Stimulated activated CD4-positive, alpha-beta T cell treated with anti-CD3 and anti-CD28 coated beads, Interleukin-12 subunit alpha, Interleukin-12 subunit beta, amount 100 ng/mL, for 48 hours (primary cell): ENCODE measurements at places on chromosomes 3 and 15.

DNA sequence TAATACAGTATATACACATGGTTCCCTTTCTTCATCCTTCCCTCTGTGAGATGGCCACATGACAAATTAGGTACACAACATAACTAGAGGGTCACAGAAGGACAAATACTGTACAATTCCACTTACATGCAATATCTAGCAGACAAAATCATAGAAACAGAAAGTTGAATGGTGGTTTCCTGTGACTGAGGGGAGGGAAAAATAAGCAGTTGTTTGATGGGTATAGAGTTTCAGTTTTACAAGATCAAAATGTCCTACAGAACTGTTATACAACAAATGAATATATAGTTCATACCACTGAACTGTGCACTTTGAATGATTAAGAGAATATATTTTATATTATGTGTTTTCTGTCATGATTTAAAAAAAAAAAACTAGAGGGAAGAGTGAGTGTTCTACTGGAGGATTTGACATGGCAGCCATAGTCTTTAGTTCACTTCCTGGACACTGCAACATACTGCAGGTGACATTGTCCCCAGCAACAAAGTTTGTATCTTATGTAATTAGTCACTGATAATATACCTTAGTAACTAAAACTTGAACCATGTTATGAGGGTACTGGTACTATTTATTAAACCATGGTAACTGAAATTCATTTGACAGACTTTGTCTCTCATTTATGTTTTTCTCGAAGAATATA lies 37.2 kb downstream of the CCDC54 start:
- no peak for DNase-seq

GRCh38 chr15:49875392-49875791 lies 243.6 kb downstream of the ATP8B4 start:
- DNase-seq, result no peak

GRCh38 chr15:80660119-80660518 lies 35.0 kb upstream of the ABHD17C start:
- DNase-seq, result no peak

- no peak for DNase-seq
Measured at GRCh38 chr3:57933602-57934001, 74.6 kb upstream of the FLNB start.

GRCh38 chr3:184880276-184881019 lies 68.5 kb downstream of the VPS8 start:
- no peak for DNase-seq

GRCh38 chr3:104180906-104181305 lies 1185.8 kb upstream of the ALCAM start:
- no peak for DNase-seq

DNA sequence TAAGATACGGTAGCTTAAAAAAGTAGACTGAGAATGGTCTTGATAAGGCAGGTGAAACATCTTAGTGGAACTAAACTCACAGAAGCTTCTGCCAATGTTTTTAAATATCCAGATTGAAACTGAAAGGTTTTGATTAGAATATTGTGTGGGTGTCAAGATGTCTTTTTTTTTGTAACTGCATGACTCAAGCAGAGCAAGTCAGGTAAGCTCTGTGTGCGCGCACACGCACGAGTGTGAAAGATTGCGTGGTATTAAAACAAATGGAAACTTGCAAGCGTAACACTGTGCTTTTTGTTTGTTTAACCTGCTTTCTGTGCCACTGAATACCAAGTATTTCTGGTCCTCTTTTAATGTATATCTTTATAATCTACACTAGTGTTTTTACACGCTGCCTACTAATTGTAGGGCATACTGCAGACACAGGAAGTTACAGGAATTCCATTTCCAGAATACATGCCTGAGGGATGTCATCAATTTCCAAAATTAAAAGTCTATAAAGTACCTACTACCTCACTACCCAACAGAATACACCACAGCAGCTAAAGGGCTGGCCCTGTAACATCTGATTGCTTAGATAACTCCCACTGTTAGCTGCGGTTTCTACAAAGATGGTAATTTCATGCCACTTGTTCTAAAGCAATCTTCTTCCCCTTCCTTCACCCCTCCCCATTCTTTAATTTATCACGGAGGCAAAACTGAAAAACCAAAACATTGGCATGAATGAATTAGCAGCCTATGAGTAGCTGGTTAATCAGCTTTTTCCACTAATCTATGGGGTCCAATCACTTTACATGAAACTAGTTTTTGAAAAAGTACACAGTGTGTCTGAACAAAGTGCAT lies 472.8 kb downstream of the SHQ1 start:
- DNase-seq, result peak; percentile 28

- no peak for DNase-seq
Measured at GRCh38 chr3:126524429-126524988, 554 bp downstream of the CHST13 start.

DNA sequence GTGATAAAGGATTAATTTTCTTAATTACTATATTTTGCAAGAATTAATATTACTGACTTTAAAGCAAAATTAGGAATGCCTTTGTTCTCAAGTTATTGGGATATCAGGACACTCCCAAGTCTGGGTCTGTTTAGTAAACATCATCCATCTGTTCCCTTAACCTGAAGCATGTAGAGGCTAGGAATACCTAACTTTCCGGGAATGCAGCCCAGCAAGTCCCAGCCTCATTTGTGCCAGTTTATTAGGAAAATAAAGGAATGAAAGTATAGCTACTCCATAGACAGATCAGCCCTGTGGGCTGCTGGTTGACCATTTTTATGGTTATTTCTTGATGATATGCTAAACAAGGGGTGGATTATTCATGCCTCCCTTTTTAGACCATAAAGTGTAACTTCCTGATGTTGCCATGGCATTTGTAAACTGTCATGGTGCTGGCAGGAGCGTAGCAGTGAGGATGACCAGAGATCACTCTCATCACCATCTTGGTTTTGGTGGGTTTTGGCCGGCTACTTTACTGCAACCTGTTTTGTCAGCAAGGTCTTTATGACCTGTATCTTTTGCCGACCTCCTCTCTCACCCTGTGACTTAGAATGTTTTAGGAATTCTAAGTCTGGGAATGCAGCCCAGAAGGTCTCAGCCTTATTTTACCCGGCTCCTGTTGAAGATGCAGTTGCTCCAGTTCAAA lies 540.2 kb downstream of the NAALADL2 start:
- DNase-seq, result no peak

DNA sequence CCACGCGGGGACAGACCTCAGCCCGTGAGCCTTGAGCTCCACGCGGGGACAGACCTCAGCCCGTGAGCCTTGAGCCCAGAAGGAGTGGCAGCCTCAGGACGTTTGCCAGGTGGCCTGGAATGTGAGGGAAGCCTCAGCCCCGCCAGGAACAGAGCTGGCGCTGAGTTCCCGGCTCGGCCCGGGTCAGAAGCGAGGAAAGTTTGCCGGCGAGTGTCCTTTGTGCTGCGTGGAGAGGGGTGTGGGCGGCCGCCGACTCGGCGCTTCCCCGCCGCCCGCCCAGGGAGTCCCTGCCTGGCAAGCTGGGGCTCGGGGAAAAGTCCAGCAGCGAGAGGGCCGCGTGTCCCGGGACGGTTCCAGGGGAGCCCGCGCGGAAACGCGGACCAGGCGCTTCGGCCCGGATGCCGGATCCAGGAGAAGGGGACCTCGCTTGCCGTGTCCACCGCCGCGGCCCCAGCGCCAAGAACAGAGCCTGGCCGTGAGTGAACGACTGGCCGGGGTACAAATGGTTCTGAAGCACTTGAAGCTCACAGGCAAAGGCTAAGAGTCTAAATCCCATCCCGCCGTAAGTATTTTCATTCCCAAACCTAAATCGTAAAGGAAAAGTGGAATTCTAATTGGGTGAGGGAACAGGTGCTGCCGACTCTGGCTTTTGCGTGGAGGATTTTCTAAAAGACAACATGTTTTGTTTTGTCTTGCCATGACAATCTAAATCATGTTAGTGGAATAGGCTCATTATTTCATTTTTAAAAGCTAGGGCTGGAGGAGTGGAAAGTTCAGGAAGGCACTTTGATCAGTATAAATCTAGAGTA lies 1.7 kb downstream of the LRRN1 start:
- DNase-seq, result no peak

DNA sequence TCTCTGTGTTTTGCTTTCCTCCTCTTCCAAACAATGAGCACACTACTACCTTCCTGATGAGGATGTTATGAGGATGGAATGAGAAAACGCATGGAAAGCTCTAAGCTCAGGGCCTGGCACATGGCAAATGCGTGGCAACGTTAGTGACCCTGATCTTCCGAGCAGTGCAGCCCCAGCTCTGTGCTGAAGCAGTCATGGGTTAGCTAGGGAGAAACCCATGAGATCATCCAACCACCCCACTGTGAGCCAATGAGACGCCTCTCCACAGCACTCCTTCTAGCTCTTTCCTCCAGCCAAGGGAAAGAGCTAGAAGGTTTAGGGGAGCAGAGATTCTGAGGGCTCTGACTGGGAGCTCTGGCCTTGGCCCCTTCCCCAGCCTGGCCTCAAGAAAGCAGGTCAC lies 4.5 kb downstream of the CPN2 start:
- DNase-seq, result no peak

DNA sequence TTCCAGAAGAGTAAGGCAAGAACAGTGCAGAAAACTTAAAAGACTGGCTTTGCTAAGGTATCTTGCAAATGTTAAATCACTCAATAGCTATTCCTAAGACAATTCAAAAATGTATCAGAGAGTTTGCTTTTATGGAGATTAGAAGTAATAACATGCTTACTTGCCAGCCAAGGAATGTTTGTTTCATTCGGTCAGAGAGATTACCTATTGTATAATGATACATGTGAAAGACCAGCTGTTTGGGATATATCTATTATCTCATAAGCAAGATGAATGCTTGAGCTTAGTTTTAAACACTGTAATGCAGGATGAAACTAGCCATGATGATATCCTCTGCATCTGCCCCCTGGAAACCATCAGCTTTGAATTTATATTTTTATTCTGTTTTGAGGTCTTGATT lies 70.7 kb downstream of the MAP2K5 start:
- DNase-seq, result no peak

- DNase-seq, result no peak
Measured at GRCh38 chr3:63644212-63644797, 8.2 kb upstream of the SNTN start.

DNA sequence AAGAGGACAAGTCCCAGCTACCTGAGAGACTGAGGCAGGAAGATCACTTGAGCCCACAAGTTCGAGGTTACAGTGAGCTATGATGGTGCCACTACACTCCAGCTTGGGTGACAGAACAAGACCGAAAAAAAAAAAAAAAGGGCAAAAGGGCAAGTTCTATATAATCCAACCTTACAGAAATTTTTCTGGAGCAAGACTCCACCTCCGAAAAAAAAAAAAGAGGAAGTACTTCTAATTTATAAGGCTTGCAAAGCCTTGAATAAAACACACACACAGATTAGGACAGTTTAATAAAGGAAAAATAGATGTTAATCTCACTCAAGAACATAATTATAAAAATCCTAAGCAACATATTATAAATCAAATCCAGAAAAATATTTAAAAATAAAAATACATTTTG lies 14.4 kb upstream of the XYLB start:
- no peak for DNase-seq

DNA sequence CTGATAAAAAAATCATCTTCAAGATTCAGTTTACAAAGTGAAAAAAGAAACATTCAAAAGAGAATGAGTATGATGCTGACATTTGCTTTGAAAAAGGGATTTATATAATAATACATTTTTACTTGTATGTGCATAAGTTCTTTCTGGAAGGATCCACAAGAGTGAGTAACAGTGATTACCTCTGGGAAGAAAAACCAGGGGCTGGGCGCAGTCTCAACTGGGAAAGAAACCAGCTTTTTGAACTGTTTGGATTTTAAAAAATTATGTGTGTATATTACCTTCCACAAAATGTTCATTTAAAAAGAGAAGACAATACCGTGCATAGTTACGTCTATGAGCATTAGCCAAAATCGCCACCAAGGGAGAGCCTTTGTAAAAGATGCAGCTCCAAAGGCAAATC lies 1.3 kb downstream of the CLEC3B start:
- no peak for DNase-seq

GRCh38 chr3:71783152-71783551 lies 1.8 kb downstream of the PROK2 start:
- no peak for DNase-seq

GRCh38 chr3:136838641-136839555 lies 20.0 kb downstream of the SLC35G2 start:
- DNase-seq, result no peak

DNA sequence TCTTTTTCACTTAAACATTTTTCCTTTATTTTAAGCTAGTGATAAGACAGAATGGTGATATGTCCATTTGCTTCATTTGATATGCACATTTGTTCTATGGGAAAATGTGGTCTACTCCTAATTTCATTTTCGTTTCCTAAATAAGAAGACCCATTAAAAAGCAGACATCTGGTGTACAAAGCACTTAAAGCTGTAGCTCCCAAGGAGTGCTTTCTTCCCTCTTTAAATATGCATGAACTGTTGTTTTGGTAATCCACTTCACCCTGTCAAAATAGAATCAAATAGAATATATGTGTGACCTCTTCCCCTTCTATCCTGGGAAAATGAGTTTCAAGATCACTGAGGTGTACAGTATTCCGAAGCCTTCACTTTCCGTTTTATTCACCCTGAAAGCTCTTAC lies 182.8 kb downstream of the ROBO2 start:
- DNase-seq, result no peak

GRCh38 chr3:116663161-116664110 lies 46.1 kb upstream of the TUSC7 start:
- DNase-seq, result no peak

GRCh38 chr15:45732662-45733061 lies 97.8 kb downstream of the SQOR start:
- no peak for DNase-seq

GRCh38 chr3:192881159-192881786 lies 36.4 kb downstream of the MB21D2 start:
- no peak for DNase-seq

DNA sequence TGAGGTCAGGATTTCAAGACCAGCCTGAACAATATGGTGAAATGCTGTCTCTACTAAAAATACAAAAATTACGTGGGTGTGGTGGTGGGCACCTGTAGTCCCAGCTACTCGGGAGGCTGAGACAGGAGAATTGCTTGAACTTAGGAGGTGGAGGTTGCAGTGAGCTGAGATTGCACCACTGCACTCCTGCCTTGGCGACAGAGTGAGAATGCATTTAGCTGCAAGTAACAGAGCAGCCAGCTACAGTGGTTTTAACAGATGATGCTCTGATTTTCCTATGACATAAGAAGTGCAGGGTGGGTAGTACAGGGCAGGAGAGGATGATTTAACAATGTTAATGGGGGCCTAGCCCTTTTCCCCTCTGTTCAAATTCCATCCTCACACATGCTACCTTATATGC lies 267.9 kb downstream of the RPLP1 start:
- DNase-seq, result no peak

GRCh38 chr3:62319570-62320243 lies 53.6 kb downstream of the FEZF2 start:
- DNase-seq, result no peak

GRCh38 chr3:151085889-151086483 lies 522 bp downstream of the MED12L start:
- no peak for DNase-seq
